Naive B cell (primary cell): ENCODE measurements at places on chromosomes 4 and X.

DNA sequence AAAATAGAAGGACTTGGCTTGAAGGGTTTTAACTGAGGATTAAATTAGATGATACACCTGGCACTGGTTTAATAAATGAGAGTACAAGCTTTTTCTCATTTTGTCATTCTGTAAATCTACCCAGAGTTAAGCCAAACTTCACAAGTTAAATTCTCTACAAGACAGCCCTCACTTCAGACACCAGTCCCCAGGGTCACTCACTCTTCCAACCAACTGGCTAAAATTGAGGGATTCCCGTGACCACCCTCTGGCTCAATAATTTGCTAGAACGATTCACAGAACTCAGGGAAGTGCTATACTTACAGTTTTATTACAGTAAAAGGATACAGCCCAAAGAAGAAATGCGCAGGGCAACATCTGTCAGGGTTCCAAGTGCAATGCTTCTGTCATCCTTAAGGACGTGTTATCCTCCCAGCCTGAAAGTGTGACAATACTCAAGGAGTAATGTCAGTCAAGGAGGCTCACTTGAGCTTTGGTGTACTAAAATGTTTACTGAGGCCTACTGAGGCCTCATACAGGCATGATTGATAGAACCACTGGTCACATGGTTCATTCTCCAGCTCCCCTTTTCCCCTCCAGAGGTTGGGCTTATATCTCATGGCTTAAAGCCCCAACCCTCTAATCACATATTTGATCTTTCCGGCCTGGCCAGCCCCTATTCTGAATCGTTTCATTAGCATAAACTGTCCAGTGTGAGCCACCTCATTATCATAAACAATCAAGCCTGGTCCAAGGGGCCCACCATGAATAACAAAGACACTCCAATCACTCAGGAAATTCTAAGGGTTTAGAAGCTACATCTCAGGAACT, 9.6 kb upstream of the TMSB4X start:
- peaks cover 42% of the 10 kb centered on the region for H3K4me1 ChIP-seq
- no peak for DNase-seq
- H3K27me3 ChIP-seq, result no peaks in the 10 kb centered on the region
- H3K4me3 ChIP-seq, result no peak overlapping the region
- H3K36me3 ChIP-seq, result no peaks in the 10 kb centered on the region

DNA sequence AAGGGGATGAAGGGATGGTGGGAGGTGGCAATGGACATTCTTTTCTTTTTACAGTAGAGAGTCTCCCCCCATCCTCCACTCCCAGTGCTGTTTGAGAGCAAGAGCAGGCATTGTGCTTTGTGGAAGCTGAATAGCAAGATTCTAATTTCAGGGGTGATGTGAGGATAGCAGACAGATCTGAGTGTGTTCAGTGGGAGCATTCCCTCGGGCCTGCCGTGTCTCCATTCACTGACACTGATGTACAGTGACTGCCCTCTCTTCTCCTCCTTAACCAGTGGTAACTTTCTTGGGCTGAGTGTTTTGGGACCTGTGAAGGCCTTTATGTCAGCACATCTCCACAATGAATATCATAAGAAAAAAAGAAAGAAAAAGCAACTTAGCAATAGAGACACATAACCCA, 396.6 kb upstream of the RPS6KA3 start:
- no peaks in the 10 kb centered on the region for H3K4me1 ChIP-seq
- H3K36me3 ChIP-seq, result no peaks in the 10 kb centered on the region
- H3K4me3 ChIP-seq, result no peak overlapping the region
- no peak for DNase-seq

GRCh38 chr4:121195649-121196048, 31.5 kb upstream of the TNIP3 start:
- H3K27ac ChIP-seq, result no peak overlapping the region
- peaks cover 5% of the 10 kb centered on the region for H3K27me3 ChIP-seq
- no peak overlapping the region for H3K4me3 ChIP-seq

GRCh38 chr4:8314691-8315255, 45.2 kb downstream of the HTRA3 start:
- no peak overlapping the region for H3K27ac ChIP-seq
- H3K36me3 ChIP-seq, result peaks cover 23% of the 10 kb centered on the region
- H3K4me3 ChIP-seq, result no peak overlapping the region
- no peak for DNase-seq
- peaks cover 14% of the 10 kb centered on the region for H3K27me3 ChIP-seq

GRCh38 chr4:145735347-145735675, 55.4 kb downstream of the C4orf51 start:
- peaks cover 9% of the 10 kb centered on the region for H3K4me1 ChIP-seq
- H3K27ac ChIP-seq, result no peak overlapping the region
- H3K36me3 ChIP-seq, result no peaks in the 10 kb centered on the region
- H3K27me3 ChIP-seq, result peaks cover 2% of the 10 kb centered on the region
- no peak overlapping the region for H3K4me3 ChIP-seq

DNA sequence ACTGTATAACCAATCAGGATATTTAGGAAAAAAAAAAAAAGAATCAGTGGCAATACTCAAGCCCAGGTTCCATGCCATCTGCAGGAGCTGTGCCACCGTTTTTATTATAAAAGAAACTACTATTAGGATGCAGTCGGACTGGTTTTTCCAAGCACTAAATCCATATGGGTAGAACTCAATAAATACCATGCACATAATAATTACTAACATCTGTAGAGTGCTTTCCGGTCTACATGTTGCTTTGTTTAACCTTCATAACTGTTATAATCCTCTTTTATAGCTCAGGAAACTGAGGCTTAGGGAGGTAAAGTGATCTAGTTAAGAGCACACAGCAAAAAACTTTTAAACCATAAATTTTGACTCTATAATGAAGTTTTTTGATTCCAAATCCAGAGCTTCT, 24.0 kb downstream of the ARSJ start:
- H3K4me3 ChIP-seq, result no peak overlapping the region
- peaks cover 42% of the 10 kb centered on the region for H3K27me3 ChIP-seq
- no peak overlapping the region for H3K27ac ChIP-seq
- no peaks in the 10 kb centered on the region for H3K4me1 ChIP-seq

- peaks cover 56% of the 10 kb centered on the region for H3K4me1 ChIP-seq
- no peak overlapping the region for H3K4me3 ChIP-seq
- no peak for DNase-seq
- no peaks in the 10 kb centered on the region for H3K27me3 ChIP-seq
Observed at GRCh38 chr4:99853999-99854398, 37.4 kb downstream of the DAPP1 start.

DNA sequence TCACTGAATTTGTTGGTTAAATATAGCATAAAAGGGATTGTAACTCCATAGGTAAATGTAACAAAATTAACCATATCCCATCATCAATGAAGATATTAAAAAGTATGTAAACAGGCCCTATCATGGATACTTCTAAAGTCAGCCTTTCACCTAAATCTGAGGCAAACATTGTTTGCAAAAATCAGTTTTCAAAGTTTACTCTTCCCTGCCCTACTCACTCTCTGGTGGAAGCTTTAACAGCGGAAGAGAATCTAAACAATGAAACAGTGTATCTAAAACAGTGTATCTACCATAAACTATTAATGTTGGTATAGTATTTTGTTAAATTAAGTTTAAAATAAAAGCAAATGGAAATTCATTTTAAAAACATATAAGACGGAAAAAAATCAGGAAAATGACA, 21.1 kb downstream of the SMIM14 start:
- H3K27me3 ChIP-seq, result no peaks in the 10 kb centered on the region
- H3K4me3 ChIP-seq, result peak overlapping the region; percentile 53
- no peak for DNase-seq
- H3K4me1 ChIP-seq, result peaks cover 60% of the 10 kb centered on the region

DNA sequence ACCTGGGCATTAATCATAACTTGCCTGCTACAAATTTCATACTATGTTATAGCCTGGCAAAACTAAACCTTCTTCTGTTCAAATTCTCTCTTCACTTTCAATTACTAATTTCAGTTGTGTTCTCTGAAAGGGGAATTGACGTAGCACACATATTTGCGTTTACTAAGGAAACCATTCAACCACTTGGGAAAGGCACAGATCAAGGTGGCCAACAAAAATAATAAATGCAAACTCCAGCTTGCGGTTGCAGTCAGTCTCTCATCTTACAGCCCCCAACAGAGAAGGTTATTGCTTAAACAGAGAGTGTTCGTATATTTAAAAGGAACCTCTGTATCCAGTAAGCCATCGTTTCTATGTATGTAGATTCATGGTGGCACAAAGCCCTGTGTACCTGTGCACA, 4.0 kb downstream of the SRPX start:
- peaks cover 59% of the 10 kb centered on the region for H3K27me3 ChIP-seq
- no peak for DNase-seq
- no peak overlapping the region for H3K4me3 ChIP-seq
- H3K36me3 ChIP-seq, result no peaks in the 10 kb centered on the region
- no peak overlapping the region for H3K27ac ChIP-seq
- H3K4me1 ChIP-seq, result peaks cover 5% of the 10 kb centered on the region

DNA sequence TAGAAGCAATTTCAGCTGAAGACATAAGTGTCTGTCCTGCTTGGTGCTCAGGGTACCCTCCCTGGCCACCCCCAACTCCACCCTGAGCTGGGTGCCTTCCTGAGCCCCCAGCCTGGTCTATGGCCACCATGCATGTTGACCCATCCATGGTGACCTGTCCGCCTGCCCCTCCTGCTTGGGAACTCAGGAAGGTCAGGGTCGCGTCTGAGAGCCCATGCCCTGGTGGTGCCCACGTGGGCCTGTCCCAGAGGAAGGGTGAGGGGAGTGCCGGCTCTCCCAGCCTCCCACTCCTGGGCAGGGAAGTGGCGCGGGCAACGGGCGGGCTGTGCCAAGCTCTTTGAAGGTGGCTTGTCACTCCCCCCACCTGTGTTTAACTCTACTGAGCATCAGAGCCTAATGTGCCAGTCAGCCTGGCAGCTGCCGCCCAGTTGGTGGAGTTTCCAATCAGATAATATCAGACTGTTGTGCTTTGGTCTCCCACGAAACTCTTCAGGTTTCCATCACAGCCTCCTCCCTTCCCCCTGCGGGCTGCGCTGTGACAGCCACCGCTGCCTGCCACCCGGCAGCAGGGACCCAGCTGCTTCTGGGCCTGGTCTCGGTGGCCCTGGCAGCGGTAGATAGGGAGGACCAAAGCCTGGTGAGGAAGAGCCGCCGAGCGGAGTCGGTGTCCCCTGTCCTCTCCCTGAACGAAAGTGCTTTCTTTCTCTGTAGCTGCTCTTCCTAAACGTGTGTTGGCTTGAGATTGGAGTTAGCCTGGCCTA, 4.8 kb downstream of the SH3BP2 start:
- peak overlapping the region; percentile 94 for H3K4me3 ChIP-seq
- H3K27ac ChIP-seq, result peak overlapping the region; percentile 95
- no peak for DNase-seq
- H3K4me1 ChIP-seq, result peaks cover 86% of the 10 kb centered on the region

GRCh38 chr4:24229978-24230377, 340.1 kb upstream of the PPARGC1A start:
- H3K4me1 ChIP-seq, result no peaks in the 10 kb centered on the region
- no peak overlapping the region for H3K27ac ChIP-seq
- H3K27me3 ChIP-seq, result no peaks in the 10 kb centered on the region
- H3K4me3 ChIP-seq, result no peak overlapping the region
- DNase-seq, result no peak

GRCh38 chrX:129653971-129654651, 645 bp downstream of the APLN start:
- peak overlapping the region; percentile 62 for H3K4me3 ChIP-seq
- no peaks in the 10 kb centered on the region for H3K36me3 ChIP-seq
- no peak overlapping the region for H3K27ac ChIP-seq
- no peak for DNase-seq
- peaks cover 15% of the 10 kb centered on the region for H3K27me3 ChIP-seq

DNA sequence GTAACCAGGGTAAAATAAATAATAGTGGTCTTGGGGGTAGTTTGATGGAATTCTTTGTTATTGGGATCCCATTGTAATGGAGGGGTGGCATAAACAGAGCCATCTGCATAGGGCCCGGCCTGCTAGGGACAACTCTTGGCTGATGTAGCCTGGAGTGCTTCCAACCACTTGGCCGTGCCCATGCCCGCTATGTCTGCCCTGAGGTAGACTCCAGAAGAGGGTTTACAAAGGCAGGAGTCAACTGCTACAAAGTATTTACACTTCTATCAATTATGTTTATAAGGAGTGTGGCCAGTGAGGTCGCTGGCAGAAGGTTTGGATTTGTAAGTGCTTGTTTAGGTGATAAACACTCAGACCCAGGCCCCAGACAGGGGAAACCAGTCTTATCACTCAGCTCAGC, 8.1 kb downstream of the RASL11B start:
- no peaks in the 10 kb centered on the region for H3K4me1 ChIP-seq
- peaks cover 30% of the 10 kb centered on the region for H3K36me3 ChIP-seq
- H3K27ac ChIP-seq, result no peak overlapping the region
- no peaks in the 10 kb centered on the region for H3K27me3 ChIP-seq

- peak overlapping the region; percentile 25 for H3K4me3 ChIP-seq
- peaks cover 45% of the 10 kb centered on the region for H3K27me3 ChIP-seq
- no peaks in the 10 kb centered on the region for H3K4me1 ChIP-seq
- no peak overlapping the region for H3K27ac ChIP-seq
Observed at GRCh38 chrX:137550665-137551261, 15.2 kb upstream of the ZIC3 start.

DNA sequence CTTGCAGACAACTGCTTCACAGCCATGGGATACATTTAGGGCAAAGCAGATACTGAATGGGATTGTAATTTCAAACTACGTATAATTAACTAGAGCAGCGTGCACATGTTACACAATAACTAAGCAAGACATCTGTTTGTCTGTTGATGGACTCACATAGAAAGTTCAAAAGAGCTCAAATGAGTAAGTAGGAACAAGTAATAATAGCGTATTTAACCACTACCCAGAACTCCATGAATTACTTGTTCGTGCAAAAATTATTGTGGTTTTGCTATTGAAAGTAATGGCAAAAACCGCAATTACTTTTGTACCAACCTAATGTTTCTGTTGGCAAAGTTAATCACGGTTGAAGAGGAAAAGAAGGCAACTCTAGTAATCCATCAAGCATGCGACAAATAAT, 825.4 kb downstream of the PCDH18 start:
- H3K36me3 ChIP-seq, result no peaks in the 10 kb centered on the region
- no peaks in the 10 kb centered on the region for H3K4me1 ChIP-seq
- H3K27me3 ChIP-seq, result no peaks in the 10 kb centered on the region
- no peak for DNase-seq
- no peak overlapping the region for H3K27ac ChIP-seq

- no peaks in the 10 kb centered on the region for H3K27me3 ChIP-seq
- no peak overlapping the region for H3K27ac ChIP-seq
- no peak overlapping the region for H3K4me3 ChIP-seq
- DNase-seq, result no peak
- no peaks in the 10 kb centered on the region for H3K4me1 ChIP-seq
Observed at GRCh38 chrX:23493941-23494374, 159.3 kb downstream of the PTCHD1 start.
